ENCODE measurements at places on chromosomes 6 and 20.

DNA sequence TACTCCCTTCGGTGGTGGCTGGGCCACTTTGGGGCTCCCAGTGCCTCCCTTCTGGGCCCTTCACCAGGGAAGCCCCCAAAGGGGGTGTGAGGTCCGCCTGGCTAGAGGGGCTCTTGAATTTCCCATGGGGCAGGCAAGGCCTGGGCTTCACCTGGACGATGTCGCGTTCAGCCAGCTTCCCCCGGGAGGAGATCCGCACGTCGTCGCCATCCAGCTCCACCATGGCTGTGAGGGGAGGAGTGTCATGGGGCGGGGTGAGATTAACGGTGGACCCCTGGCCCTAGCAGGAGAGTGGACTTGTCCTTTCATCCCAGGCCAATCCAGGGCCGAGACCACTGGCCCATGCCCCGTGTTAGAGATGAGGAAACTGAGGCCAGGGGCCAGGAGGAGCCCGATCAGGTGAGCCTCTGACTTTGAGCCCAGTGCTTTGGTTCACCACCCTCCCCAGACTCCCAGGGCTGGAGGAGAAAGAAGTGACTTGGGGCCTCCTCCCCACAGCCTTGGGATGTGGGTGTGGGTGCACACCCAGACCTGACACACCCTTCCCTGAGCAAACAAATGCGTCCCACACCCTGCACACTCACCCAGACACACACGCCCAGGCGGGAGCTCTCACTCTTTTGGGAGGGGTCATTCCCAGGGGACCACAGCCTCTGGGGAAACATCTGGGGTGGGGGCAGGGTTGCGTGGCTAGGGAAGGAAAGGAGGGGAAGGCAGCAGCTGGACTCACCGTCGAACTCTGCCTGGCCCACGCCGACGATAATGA, 46.1 kb downstream of the RAB44 start:
- no peak for DNase-seq

DNA sequence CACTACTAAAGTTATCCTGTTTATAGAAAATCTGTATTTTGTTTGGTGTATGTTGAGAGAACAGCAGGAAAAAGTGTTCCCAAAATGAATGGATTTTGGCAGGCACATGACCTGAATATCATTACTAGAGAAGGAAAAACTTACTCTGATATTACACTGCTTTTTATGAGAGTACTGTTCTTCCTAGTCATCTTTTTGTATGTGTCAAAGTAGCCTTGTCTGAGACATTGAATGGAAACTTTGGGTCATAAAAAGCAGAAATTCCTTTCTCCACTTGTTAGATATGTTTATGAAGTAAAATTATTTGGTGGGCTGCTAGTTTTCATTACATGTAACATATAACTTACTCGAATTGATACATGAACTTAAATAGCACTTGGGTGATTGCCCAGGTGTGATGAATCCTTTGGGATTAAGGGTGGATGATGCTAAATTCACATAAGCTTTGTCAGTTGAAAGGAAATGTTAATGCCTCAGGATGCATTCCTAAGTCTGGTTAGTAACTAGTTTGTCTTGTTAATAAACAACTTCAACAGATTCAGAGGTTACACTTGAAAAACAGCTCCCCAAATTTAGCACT, 206.7 kb downstream of the CENPW start:
- DNase-seq, result no peak

- no peak for DNase-seq
Observed at GRCh38 chr20:18831830-18832499, 18.4 kb downstream of the SCP2D1 start.

DNA sequence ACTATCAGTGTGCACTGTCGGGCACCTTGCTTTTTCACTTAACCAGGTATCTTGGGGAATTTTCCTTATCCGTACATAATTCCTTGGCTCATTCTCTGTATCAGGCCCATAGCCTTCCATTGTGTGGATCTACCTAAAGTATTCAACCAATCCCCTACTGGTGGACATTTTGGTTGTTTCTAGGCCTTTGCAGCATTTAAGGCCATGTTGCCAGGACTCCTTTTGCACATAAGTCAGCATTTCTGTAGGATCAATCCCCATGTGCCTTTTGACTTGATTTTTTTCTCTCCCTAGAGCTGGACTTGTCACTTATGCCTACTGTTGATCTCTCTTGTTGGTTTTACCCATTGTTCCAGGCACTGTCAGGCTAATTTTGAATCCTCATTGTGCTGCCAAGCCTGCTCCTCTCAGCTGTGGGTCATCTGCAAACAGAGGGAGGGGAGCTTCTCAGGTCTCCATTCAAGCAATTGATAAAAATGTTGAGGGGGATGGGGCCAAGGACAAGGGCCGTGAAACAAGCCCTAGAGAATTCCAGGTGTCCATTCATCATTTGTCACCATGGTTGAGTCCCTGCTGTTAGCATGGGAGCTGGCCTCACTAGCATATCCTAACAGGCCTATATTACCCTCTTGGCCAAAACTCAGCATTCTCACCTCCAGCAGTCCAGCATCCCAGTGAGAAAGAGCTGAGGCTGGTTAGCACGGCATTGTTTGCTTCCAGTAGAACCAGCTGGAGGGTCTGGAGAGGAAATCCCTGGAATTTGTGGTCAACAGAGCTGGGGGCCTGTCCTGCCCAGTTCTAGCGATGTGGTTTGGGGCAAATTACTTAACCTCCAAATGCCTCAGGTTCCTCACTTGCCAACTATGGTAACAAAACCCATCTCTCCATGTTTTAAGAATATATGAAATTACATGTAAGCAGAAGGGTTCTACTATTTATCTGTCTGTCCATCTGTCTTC, 178.4 kb downstream of the MRPL14 start:
- DNase-seq, result no peak

DNA sequence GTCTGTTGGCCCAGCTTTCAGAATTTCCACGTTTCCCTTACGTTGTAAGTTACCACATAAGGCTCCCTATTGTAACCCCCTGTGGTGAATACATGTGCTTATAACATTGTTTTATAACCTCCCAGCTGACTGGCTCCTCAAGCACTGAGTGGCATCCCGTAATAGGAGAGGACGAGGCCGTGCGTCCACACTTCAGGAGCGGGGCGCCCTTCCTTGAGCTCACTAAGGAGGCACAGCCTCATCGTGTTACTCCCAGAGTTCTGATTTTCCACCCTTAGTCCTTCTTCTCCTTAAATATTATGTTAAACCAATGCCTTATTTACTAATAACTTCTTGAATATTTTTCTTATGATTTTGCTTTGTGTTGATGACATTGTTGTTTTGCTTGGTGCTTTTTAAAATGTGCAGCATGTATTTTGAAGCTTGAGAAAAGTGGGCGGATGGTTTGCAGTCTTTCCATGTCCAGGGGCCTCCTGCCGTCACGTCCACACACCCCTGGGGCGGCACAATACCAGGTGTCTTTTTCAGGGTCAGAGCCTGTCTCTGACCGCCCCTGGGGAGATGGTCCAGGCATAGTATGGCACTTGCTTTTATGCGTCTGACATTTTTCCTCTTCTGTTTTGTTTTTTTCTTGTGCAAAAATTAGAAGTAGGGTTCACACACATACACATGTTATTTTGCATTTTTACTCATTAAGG, 181.8 kb downstream of the DLL1 start:
- DNase-seq, result no peak

- no peak for DNase-seq
Observed at GRCh38 chr6:133951227-133951626, 1.8 kb upstream of the TBPL1 start.

GRCh38 chr6:14772188-14772587, 473.7 kb upstream of the JARID2 start:
- no peak for DNase-seq

GRCh38 chr6:12060780-12061609, 48.9 kb downstream of the HIVEP1 start:
- DNase-seq, result peak; percentile 40

GRCh38 chr6:25652007-25652515, at the start of gene SCGN:
SCGN (plus strand) TSS chr6:25652215; CDS start chr6:25652404, 189 bp downstream.
- no peak for DNase-seq

GRCh38 chr6:117512987-117513573, 30.6 kb downstream of the DCBLD1 start:
- DNase-seq, result no peak

DNA sequence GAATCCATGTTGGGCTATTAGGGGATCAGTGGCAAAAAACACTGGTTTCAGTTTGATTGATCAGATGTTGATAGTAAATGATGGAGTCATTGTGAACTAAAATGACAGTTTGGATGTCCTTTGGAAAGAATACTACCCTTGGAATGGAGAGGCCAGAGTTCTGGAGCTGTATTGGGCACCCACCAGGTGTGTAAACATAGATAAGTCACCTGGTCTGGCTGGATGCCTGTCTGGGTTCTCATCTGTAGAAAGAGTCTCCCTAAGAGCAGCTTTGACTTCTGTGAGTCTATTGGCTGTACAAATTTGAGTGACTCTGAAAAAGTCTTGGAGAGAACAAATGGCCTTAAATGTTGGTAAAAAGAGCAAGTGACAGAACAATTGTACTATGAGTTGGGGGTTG, 115.0 kb downstream of the SCP2D1 start:
- no peak for DNase-seq

DNA sequence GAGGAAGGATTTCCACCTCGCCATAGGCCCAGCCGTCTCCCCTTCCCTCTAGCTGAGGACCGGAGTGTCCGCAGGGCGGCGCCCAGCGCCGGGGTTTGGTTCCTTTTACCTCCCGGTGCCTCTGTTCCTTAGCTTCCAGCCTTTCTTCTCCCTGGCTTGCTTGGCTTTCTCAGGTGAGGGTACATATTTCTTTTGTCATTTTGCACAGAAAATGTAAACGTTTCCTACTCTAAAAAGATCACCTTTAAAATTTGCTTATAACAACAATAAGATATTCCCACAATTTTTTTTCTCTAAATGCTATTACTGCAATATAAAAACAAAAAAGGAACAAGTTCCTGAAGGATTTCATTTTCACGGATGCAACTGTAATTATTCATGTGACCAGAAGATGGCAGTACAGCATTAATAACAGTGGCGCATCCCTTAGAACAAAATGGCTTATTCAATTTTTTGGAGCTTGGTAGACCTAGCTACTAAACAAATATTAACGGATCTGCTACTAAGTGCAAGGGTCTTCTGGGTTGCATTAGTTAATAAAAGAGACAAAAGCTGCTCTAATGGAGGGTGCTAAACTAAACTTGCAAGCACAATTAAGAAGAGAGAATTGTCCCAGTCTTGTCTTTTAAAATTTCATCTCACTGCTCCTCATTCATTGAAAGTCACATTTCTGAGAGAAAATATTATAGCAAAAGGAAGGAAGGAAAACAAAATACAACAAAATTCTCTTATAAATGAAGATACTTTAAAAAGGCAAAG, 172.9 kb downstream of the ADGRG6 start:
- DNase-seq, result no peak

- no peak for DNase-seq
Observed at GRCh38 chr6:8758412-8758811, 323.1 kb upstream of the SLC35B3 start.

DNA sequence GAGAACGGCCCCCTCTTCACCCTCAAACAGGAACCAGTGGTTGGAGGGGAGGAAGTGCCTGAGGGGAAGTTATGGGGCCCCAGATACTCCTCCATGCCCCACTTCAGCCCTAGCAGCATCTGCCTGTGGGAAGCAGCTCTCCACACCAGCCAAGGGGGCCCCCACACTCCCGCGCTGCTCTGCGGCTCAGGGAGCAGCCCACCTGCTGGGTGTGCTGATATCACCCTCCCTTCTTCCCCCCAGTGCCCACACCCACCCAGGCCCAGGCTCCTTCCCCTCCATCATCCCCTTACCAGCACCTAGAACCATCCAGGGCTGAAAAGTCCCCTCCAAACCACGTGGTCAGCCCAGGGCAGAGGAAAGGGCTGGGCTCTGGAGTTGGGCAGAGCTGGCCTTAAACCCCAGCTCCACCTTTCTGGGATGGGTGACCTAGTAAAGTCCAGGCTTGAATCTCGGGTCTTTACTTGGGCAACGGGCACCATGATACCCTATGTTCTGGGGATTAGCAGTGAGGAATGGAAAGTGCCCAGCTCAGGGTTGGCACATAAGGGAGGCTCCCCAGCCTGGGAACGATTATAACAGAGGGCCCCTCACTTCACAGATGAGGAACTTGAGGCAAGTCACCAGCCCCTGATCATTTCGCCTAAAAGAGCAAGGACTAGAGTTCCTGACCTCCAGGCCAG, 663 bp downstream of the LST1 start:
- DNase-seq, result no peak

GRCh38 chr6:166640342-166641043, 13.4 kb upstream of the RPS6KA2 start:
- DNase-seq, result no peak

GRCh38 chr20:34538671-34539123, 19.8 kb upstream of the MAP1LC3A start:
- DNase-seq, result no peak

DNA sequence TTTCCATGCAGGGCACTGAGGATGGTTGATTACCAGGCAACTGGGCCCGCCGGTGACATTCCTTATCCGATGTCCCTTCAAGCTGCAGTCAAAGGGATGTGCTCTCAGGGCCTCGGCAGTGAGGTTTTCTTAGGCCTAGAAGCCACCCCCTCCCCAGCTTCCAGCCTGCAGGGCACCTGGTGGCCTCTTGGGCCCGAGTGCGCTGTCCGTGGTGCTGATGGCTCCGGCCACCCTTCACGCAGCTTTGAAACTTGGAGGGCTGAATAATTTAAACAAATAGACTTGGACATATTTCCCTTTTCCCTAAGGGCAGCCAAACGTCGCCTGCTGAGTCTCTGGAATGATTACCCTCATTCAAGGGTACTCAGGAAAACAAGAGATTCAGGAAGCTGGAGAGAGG, 8.9 kb upstream of the MLN start:
- no peak for DNase-seq

- no peak for DNase-seq
Observed at GRCh38 chr6:150297327-150298029, 71.3 kb upstream of the IYD start.

GRCh38 chr6:163442336-163442735, 27.8 kb downstream of the QKI start:
- DNase-seq, result no peak

GRCh38 chr20:58989196-58989595, 8.1 kb downstream of the NELFCD start:
- no peak for DNase-seq

DNA sequence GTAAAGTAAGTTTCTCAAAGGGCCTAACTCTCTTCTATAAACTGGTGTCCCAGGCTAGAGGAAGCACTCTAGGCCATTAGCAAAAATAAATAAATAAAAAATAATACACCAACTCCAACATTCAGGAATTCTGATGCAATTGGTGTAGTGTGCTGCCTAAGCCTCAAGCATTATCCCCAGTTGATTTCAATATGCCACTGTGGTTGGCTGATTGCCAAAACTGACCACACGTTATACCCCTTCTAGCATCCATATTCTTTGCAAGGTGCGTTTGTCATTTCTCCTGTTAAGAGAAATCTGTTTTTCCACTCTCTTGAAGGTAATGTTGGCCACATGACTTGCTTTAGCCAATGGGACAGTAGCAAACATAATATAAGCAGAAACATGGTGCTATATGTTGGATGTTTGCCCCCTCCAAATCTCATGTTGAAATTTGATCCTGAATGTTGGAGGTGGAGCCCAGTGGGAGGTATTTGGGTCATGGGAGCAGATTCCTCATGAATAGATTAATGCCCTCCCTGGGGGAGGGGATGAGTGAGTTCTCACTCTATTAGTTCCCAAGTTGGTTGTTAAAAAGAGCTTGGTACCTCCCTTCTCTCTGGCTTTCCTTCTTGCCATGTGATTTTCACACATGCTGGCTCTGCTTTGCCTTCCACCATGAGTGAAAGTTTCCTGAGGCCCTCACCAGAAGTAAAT, 71.9 kb upstream of the PLCB4 start:
- no peak for DNase-seq
